ENCODE measurements at places on chromosomes 2 and 18. TPM values are rescaled to one million over a fixed set of nuclear protein-coding genes. Genes with fewer than 3 reads are reported as not detected.
A peak's percentile ranks its signal among the peaks of the same experiment; 100 is the strongest.

- DNase-seq, result no peak
Measured at GRCh38 chr18:50866765-50867164, 12.2 kb upstream of the ME2 start.

- peak; percentile 26 for DNase-seq
Measured at GRCh38 chr2:241218131-241219029, 29.9 kb downstream of the ANO7 start.

FER1L5 gene
- not detected for total RNA-seq

B3GNT7 gene
- total RNA-seq, result not detected

CRIM1 gene
- total RNA-seq, result 115 TPM

INHA gene
- 0.64 TPM for total RNA-seq

- no peak for DNase-seq
Measured at GRCh38 chr2:151632993-151633565, 101.2 kb downstream of the NEB start.

DNA sequence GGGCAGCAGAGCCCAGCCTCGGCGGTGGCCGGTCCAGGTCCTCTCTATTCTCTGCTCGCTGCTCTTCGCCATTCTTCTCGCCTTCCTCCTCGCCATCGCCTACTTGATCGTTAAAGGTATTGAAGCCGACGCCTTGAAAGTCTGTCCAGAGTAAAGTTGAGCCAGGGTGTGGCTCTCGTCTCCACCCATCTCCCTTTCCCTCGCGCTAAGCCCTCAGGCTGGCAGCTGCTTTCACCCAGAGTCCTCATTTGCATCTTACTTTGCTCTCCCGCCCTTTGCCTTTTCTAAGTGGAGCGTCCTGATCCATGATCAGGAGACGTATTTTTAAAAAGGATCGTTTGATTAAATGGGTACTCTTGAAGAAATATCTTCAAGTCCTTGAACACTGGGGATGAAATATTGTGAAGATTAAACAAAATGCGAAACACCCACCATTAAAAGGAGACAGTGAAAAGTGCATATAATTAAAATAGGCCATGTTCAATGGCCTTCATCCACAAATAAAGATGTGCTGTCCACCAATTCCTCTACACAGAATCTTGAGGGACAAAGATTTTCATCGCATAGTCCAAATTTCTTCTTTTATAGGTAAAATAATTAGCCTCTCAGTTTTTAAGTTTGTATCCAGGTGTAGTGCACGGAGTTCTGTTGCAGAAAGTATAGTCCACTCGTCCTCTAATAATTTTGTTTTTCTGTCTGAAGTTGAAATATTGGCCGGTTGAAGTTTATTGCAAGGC lies 657 bp downstream of the ARL6IP6 start:
- DNase-seq, result peak; percentile 75

CCBE1 gene
- not detected for total RNA-seq

ALPI gene
- total RNA-seq, result not detected

DNA sequence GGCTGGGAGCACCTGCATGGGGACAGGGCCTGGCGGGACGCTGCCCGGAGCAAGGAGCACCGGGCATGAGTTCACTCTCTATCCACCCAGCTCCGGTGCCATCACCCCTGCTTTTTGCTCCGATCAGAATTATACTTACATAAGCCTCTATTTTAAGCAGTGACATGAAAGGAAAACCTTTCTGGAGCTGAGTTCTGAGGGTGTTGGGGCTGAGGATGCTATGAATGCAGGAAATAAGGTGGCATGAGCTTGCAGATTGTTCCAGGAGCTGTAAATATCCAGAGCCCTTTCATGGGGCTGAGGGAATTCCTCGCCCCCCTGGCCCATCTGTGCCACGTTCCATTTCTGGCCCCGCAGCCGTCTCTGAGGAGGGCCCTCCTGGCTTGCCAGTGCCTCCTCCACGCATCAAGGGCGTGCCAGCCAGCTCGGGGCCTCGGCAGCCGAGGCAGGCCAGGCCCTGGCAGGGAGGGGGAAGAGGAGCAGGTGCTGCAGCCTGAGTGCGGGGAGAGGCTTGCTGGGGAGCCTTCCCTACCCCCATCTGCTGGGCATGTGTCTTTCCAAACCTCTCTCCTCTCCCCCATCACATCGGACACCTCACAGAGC lies 91.7 kb upstream of the MCFD2 start:
- no peak for DNase-seq

DNA sequence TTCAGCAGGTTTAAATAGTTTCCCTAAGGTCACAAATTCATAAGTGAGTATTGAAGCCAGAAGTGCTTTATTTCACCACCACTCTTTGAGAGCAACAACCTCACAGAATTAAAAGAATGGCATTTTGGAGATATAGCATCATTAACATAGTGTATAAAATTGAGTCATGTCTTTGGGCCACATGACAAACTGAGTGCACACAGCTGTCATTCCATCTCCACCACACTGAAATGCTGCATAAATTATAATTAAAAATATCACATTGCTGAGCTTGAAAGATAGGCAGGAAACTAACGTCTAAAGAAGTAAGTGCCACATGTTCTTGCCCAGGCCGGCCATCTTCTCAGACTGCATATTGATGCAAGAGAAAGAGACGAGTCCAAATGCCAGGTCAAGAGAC lies 897.9 kb upstream of the CNTNAP5 start:
- DNase-seq, result no peak

DNA sequence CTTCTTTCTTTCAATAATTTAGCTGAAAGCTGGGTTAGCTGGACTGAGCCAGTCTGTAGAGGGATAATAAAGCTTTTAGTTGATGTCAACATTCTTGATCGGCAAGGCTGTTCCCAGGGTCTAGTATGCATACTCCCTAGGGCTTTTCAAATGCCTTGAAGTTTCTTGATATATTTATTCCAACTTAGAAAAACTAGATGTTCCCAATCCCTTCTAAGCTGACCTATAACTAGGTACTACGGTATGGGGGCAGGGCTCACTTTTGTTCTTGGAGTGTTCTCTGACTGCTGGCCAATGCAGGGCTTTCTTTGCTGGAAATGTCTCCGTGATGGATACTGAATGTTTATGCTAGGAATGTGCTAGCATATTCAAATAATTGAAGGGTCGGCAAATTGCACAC lies 258.6 kb upstream of the TANK start:
- DNase-seq, result no peak

- DNase-seq, result no peak
Measured at GRCh38 chr18:26057344-26057773, 33.1 kb downstream of the SS18 start.
